ENCODE measurements at places on chromosomes 4 and X.

- no peak for DNase-seq
Observed at GRCh38 chr4:190016369-190017289, 10.4 kb downstream of the FRG2 start.

GRCh38 chrX:57406149-57406548, 119.6 kb downstream of the FAAH2 start:
- DNase-seq, result no peak

DNA sequence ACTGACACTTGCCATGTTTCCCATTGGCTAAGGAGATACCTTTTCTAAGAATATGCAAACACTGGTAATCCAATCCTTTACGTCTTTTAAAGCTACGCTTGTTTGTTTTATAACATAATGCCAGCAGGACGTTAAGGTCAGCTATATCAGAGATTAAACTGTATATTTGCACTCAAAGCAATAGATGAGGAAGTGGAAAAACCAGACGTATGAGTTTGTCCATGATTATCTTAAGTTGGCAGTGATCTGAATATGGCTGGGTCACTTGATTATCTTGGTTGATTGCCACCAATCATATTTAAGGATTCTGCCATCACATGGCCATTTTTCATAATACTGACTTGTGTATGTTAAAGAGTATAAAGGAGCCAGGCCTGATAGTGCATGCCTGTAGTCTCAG, 19.4 kb downstream of the TMSB4X start:
- DNase-seq, result no peak

DNA sequence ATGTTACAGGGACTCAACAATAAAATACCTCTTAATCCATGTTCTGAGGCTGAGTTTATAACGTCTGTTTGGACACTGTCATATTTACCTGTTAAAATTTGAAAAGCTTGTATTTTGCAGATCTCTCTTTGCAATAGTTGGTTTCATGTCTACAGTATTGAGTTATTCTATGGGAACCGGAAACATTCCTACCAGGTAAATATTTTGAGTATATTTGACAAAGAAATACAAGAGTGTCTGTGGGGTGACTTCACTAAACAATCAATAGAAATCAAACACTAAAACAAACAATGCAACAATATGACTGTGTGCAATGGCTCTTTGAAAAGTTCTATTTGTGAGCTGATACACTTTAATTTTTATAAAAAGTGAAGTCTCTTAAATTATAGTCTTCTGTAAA, 47.7 kb upstream of the CXCL8 start:
- DNase-seq, result no peak

GRCh38 chr4:145709843-145710242, 29.9 kb downstream of the C4orf51 start:
- DNase-seq, result no peak
